Activated CD8-positive, alpha-beta memory T cell treated with anti-CD3 and anti-CD28 coated beads for 48 hours (primary cell): ENCODE measurements at places on chromosomes 5 and 9.
A peak's percentile ranks its signal among the peaks of the same experiment; 100 is the strongest.

- DNase-seq, result no peak
Measured at GRCh38 chr9:124831642-124832364, 21.5 kb upstream of the WDR38 start.

GRCh38 chr5:132368186-132368585 is 1.3 kb upstream of the SLC22A5 start:
- DNase-seq, result no peak

- DNase-seq, result no peak
Measured at GRCh38 chr9:102845827-102846371, 149.2 kb upstream of the CYLC2 start.

DNA sequence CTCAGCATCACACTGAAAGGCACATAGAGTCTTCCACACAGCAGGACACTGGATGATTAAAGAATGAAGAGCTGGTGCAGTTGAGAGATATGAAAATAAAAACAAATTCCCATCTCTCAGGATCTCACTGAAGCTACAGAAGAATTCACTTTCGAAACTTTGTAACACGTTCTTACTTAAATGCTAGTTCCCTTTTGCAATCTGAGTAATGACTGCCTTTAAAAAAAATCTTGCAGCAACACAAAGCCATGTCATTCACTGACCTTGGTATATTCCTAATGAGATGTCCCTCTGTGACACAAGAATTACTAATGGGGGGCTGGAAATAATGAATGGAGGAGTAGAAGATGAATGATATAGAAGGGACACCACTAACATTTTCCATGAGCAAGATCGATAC is 201.8 kb downstream of the GLIS3 start:
- no peak for DNase-seq

DNA sequence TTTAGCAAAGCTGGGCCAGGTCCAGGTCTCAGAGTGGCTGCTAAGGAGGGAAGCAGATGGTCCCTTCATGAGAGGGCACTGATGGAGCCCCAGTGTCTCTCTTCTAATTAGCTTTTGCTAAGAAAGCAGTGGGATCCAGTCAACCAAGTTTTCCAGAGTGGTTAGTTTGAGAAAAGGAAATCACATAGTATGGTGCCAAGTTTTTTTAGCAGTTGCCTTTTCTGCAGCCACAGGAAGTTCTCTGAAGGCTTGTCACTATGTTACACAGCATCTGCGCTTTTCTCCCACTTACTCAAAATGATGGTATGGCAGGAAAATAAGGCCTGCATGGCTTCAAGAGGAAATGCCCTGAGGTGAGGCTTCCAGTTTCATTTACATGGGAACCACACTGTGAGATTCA is 331.5 kb upstream of the ZNF462 start:
- DNase-seq, result no peak

DNA sequence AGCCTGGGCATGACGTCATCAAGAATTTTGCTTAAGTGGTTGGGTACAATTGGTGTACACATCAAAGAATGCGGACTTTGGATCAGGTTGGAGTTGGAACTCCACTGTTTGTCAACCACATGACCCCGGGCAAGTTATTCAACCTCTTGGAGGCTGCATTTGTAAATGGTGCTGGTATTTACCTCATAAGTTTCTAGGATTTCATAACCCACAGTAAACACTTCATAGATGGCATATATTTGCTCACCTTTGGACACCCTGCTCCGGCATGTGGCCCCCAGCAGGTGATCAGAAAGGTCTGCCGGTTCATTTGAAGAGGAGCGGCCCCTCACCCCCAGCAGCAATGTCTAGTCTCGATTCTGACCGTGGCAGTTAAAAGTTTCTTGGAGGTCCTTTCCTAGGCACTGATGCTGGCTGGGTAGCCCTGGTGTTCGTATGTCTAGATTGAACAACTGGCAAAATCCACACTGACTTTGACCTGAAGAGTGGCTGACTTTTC is 60.6 kb downstream of the IL6ST start:
- DNase-seq, result no peak

DNA sequence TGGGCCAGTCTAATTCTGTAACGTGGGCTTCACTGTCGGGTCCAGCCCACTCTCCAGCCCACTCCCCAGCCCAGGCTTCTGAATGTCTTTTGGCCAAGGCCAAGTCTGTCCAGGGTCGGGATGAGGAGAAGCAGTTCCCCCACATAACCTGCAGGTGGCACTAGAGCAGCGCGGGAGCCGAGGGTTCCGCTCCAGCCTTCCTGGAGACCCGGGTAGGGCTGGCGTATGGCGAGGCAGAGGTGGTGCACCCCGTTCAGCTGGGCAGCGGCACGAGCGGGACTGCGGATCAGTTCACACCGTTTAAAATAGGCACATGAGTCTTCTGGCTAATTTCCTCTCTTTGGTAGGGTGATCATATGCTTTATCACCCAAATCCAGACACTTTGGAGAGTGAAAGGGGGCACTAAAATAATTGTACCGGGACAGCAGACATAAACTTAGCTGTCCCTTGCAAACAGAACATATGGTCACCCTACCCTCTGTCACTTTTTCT is 185.9 kb downstream of the MSX2 start:
- peak; percentile 30 for DNase-seq

DNA sequence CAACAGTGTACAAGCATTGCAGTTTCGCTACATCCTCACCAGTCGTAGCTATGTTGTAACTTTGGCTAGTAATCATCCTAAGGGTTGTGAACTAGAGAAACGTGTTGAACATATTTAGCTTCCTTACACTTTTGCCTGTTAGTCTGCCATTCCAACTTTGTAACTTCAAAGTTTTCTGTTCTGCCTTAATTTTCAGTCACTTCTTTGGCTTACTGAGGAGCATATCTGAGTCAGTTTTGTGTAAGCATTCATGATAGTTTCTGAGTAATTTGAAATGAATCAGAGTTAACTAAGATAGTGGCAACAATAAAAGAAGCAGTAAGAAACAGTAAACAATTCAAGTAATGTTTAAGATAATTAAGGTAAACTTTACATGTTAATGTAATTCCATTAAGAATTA is 58.9 kb upstream of the MCCC2 start:
- no peak for DNase-seq

DNA sequence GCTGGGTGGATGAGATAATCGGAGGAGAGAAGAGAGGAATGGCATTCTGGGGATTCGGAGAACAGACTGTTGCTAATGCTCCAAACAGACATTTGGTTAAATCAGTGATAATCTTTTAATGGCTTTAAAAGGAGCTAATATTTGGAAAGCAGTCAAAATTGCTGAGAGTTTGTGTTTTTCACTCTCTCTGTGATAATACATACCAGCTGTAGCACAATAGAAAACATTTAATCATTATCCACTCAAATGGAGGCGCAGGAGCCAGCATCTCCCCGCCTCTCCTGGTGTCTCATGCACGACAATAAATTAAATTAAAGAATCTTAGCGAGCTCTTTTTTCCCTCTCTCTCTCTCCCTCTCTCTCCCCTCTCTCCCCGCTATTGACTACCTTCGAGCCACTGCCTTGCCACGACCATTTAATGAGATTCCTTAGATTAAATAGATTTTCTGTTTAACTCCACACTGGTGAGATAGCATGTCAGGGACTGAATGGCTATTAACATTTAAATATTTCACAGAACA is 268.6 kb upstream of the MVB12B start:
- no peak for DNase-seq

DNA sequence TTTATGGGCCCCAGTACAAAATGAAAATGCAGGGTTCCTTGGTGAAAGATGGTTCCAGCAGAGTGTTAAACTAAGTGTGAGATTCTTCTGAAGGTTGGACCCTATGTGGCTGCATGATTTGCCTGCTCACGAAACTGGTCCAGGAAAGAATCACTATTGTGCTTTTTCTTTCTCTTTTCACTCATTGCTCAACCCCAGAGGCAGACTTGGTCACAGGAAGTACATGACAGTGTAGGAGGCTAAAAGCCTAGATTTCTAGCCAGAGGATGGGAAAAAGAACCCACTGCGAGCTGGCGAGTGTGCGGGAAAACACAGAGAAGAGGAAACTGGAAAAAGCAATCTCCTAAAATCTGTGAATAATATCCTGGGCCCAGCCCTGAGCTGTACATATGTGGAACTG is 18.6 kb downstream of the SLC36A2 start:
- no peak for DNase-seq

DNA sequence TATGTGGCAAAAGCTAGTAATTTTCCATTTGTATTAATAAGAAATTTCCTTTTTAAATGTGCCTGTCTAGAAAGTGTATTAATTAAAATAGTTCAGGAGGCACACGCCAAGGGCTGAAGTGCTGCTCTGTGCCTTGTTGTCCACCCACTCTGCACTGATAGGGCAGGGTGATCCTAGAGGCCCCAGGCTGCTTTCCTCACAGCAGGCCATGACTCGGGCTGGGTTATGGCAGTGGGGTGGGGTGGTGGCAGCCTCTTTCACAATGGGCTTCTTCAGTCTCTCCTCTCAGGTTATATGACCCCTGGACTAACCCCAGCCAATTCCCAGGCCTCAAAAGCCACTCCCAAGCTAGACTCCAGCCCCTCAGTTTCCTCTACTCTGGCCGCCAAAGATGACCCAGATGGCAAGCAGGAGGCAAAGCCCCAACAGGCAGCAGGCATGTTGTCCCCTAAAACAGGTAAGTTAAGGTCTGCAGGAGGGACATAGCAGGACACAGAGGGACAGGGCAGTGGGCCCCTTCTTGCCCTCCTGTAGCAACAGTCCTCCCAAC is 19.5 kb downstream of the CD74 start:
- DNase-seq, result no peak

GRCh38 chr5:14526493-14526892 is 55.1 kb upstream of the OTULINL start:
- DNase-seq, result no peak

DNA sequence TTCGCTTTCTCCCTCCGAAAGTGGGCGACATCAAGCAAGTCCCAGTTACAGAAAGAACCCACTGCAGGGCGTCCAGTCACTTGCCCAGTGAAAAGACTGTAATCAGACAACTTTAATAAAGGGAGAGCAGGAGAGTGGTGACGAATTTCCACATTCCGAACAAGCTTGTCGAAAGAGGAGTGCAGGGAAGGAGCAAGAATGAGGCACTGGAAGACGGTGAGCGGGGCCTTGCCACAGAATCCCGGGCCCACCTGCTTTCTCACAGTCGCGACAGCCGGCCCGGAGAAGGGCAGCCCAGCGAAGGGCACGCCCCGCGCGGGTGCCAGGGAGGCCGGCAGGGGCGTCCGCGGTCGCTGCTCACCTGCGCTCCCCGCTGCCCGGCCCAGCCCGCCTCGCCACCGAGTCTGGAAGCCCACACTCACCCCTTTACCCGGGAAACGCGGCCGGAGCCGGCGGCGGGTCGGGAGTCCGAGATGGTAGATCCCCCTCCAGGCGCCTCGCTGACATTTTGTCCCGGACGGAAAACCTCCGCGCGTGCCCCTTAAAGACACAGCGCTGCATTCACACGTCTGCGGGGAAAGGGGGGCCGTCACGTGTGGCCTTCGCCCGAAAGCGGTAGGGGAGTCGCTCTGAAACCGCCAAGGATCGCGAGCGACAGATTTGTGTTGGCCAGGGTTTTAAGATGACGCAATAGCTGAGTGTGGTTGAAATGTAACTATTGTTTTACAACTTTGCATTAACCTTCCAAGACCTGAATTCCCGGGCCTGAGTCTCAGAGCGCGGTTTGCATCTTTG is at the start of gene ZBED3:
ZBED3 (minus strand) TSS at position 597 of the 795 bp plus-strand sequence. CDS start 9,407 bp downstream, outside the sequence.
- DNase-seq, result peak; percentile 26

GRCh38 chr5:134994560-134995156 is 27.0 kb downstream of the CATSPER3 start:
- DNase-seq, result no peak

DNA sequence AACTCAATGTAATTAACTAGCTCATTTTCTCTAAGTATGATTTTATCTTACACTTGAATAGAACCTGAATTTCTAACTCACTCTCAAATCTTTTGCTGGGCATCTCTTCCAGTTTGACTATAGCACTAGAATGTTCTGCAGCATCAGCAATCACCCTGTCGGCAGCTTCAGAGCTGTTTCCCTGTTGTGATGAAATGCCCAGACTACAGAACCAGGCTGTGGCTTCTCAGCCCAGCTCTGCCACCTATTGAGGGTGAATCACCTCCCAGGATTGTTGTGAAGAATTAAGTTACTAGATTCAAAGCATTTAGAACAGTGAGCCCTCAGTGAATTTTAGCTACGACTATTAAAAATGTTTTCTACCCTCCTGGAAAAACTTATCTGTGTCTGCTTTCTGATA is 90.4 kb upstream of the ANKRD55 start:
- no peak for DNase-seq

GRCh38 chr9:26729187-26729586 is 163.4 kb downstream of the CAAP1 start:
- no peak for DNase-seq

GRCh38 chr9:113507256-113507655 is 43.7 kb downstream of the RGS3 start:
- no peak for DNase-seq

DNA sequence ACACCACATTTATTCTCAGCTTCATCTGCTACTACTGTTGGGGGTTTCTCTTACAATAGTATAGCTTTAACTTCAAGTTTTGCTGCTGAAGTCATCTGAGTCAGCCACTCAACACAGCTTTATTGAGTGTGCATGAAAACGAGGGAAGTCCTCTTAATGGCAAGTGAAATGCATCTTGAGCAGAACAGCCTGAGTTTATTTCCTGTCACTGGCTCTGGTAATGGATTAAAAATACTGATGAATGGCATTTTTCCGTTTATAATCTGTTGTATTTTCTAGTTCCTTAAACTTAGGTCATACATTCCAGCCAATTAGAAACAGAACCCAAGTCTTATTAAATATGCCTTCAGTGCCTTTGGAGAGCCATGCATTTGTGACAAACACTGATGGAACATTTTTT is 238.6 kb downstream of the SLF1 start:
- DNase-seq, result no peak

DNA sequence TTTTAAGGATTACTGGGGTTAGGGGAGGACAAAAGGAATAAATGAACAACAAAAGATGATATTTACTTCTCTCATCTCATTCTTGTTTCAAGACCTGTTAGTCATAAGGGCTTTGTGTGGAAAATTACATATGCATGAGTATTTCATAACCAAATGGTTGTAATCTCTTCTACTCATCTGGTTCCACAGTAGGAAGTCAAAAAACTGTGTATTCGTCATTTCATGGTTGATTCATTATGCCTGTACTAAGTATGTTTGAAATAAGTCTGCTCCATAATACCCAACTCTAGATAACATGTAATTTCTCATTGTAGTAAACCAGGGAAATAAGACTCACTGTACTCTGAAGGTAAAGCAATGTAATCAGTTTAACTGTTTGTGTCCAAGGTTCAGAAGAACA is 212.9 kb downstream of the ARRDC3 start:
- DNase-seq, result no peak

GRCh38 chr5:2709976-2710689 is 41.3 kb downstream of the IRX2 start:
- DNase-seq, result no peak

GRCh38 chr9:84839541-84839940 is 170.0 kb downstream of the NTRK2 start:
- DNase-seq, result no peak
